ENCODE measurements at places on chromosomes 6 and 20.

DNA sequence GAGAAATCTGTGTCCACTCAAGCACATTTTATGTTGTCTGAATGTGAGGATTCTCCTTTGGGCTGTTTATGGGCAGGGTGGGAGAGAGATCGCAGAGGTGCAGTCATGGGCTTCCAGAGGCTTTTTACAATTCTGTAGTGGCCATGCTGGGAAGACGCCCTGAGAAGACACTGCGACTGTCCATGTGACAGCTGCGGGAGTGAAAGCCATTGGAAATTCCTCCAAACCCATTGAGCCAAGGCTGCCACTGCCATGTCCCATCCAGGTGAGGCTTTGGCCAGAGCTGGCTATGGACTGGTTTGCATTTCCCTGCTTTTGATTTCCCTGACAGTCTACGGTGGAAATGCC lies 216.9 kb upstream of the ECI2 start:
- no peak for DNase-seq

- no peak for DNase-seq
Observed at GRCh38 chr6:76835293-76835692, 628.0 kb downstream of the HTR1B start.

DNA sequence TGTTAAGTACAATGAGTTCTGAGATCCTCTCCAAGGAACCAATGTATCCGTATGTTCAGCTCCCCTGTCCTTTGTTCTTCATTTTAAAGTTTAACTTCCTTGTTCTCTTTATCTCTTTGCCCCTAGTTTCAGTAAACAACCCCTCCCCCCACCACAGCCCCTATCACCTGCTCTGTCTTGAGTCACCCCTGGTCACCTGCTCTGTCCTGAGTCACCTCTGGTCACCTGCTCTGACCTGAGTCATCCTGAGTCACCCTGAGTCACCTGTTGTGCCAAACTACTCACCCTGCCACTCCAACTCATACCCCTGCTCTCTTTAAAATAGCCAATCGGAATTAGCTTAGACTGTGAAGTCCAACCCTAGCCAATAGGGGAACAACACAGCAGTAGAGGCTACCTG lies 288.7 kb upstream of the CDYL start:
- DNase-seq: no peak

- no peak for DNase-seq
Observed at GRCh38 chr6:162118706-162119105, 608.9 kb downstream of the PRKN start.

DNA sequence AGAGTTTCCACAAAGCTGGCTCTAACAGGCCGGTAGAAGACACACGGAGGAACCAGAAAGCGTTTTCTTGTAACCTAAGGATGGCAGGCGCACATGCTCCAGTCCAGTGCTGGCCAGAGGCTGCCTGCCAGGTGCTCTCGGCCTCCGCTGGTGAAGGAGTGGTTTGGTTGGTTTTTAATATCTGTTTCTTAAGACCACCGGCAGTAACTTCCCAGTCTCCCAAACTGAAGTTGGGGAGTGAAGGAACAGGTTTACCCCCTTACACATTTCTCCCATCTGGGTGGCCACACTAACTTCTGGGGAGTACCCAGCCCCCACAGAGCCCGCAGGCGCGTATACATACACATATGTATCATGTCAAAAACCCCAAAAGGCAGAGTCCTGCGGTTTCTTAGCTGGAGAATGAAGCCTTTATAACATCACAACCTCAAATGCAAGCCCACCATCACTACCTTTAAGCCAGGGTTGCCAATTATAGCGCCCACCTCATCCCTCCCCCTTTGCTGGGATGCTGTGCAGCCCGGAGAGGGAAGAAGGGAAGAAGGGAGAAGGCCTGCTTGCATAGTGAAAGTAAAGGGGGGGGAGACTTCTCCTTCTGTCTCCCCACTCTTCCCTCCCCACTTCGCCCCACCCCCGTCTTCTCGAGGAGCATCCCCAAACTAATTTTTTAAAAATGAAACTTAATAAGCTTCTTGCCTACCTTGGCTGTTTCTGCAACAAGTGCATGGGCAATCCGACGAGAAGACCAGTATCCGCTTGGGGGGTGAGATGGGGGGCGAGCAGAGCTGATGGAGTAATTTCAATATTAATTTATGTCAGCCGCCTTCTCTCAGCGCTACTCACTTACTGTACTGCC lies 1.0 kb downstream of the TRERF1 start:
- peak; percentile 36 for DNase-seq

DNA sequence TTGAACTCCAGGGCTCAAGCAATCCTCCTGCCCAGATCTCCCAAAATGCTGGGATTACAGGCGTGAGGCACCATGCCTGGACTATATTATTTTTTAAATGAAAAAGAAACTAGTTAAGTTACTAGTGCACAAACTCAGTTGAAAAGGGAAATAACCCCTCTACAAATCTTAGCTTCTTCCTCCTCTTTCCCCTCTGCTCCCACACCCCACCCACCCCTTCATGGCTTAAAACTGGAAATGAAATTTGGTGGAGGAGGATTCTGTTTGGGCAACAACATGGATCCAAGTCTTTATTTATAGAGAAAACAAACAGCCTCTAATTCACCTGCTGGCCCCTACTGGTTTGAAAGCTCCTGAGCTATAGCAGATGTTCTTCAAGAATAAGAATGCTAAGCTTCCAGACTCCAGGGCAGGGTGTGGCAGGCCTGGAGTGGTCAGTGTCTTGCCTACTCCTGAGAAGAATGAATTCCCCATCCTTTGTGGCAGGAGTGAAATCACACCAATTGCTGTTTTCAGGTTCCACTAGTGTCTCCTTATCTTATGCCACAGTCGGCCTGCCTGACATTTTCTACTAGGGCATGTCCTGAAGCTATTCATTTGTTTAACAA lies 73.5 kb downstream of the ZFP64 start:
- DNase-seq: no peak

GRCh38 chr6:130696806-130697205 lies 130.4 kb upstream of the SMLR1 start:
- no peak for DNase-seq

GRCh38 chr20:32449057-32449889 lies 91.1 kb downstream of the ASXL1 start:
- no peak for DNase-seq
